ENCODE measurements at places on chromosomes 3 and 15.

- DNase-seq = no peak
Observed at GRCh38 chr3:157840564-157840963, 265.7 kb downstream of the SHOX2 start.

DNA sequence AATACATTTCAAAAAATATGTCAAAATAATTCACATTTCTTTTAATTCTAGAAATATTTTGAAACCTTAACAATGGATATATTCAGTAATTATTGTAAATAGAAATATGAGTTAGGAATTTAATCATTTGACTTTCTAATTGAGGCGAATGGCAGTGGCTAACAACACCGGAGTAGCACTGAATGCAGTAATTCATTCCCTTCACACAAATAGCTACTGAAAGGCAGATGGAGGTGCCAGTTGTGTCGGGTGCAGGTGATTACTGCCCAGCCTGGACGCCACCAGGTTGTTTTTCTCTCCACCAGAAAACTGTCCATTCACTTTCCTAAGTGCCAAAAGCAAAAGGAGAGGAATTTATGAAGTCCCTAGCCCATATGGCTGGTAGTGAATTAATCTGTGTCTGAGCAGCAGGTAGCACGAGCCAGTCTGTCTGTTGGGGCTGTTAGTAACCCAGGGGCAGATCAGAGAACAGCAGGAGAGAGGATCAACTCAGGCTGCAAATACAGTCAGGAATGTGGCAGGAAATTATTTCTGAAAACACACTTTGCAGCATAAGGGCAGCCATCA is 79.3 kb upstream of the GMNC start:
- DNase-seq = no peak

DNA sequence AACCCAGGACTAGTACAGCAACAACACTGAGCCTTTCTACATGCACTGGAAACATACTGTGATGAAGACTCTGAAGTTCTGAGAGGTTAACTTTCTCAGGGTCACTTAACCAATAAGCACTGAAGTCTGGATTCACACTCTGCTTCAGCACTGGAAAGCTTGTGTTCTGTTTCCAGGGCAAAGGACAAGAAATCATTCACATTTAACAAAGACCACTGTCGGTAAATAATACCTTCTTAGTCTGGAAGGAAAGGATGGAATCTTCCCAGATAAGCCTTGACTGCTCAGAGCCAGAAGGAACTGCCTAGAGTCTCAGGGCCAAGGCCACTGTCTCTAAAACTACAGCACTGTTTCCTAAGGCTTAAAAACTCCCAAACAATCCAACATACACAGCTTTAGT is 4.3 kb upstream of the GLYCTK start:
- DNase-seq = no peak

DNA sequence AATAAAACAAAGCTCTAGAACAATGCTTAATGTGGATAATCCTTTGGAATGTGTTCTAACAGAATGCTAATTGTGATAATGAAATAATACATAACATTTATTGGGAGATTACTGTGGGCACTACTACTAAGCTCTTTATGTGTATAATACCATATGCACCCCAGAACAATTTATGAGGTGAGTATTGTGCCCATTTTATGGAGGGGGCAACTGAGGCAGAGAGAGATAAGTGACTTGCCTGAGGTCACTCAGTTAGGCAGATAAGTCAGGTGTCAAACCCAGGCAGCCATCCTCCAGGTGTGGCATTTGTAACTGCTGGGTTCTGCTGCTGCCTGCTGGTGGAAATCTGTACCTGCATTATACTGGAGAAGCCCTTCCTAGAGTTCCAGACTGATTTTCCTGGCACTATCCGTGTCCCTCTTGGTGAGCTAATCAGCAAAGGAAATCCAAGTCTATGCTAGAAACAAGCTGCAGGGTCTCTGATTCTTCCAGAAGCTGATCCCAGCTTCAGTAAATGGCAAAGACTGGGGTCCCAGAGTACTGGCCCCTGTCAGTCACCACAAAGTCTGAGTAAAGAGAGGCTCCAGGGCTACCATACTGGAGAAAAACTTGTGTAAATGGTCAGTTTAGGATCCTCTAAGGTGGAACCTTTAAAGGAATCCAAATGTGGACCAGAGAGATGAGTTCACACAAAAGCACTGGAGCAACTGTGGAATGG is 22.6 kb upstream of the RBP1 start:
- DNase-seq = no peak

GRCh38 chr3:178671377-178671776 is 135.1 kb downstream of the KCNMB2 start:
- DNase-seq = no peak

DNA sequence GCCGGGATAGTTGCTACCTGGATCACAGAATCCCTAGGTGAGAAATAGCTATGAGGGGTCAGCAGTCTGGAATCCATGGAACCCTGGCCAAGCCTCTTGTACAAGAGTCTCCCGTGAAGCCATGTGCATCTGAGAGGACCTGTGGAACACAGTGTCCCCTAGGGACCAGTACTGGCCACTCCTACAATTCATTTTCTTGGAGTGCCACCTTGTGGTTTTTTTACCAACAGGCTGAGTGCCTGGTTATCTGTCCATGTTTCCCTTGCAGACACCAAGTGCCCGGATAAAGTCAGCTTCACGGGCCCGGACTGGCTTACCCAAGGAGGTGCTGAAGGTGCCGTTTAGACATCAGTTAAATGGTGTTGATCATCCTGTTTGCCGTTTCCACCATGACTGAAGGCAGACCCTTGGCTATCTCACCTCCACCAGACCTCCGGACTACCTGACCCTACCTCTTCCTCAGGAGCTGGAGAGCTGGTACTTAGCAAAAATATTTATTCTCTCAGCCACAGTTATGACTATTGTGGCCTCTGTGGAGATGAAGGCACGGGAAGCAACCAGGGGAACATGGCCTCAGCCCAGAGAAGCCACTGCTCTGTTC is 93.9 kb downstream of the RBPMS2 start:
- no peak for DNase-seq

DNA sequence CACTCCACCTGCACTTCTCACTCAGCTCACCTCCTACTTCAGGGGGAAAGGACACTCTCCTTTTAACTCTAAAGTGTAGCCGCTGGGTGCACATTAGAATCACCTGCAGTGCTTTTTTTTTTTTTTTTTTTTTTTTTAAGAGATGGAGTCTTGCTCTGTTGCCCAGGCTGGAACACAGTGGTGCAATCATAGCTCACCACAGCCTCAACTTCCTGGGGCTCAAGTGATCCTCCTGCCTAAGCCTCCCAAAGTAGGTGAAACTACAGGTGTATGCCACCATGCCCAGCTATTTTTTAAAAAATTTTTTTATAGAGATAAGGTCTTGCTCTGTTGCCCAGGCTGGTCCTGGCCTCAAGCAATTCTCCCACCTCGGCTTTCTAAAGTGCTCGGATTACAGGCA is 20.8 kb downstream of the GRAMD2A start:
- no peak for DNase-seq
